ENCODE measurements at places on chromosomes 2 and 18.

DNA sequence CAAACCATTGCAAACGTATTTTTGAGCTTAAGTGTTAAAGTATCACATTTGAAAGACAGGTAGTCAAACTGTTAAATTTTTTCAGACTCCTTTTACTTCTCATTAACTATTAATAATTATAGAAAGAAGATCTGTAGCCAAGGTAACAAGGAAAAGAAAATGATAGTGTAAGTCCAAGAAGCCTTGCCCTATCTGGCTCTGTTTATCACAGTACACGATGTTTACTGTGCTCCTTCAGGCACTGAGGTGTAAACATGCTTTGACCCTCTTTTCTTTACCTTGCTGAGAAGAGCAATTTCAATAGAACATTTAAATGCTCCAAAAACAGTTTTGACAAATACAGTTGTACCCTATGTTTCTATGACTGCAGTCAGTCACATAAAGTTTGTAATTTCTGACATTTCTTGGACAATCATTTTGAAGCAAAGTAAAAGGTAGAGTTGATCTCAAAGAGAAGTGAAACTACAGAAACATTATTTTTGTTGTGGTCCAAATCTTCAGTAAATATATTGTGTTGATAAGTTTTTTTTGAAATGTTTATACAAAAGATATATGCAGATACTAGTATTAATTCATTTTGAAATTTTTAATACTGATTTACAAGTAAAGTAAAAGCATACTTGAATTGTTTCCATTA lies 152.6 kb upstream of the KYNU start:
- DNase-seq = no peak

DNA sequence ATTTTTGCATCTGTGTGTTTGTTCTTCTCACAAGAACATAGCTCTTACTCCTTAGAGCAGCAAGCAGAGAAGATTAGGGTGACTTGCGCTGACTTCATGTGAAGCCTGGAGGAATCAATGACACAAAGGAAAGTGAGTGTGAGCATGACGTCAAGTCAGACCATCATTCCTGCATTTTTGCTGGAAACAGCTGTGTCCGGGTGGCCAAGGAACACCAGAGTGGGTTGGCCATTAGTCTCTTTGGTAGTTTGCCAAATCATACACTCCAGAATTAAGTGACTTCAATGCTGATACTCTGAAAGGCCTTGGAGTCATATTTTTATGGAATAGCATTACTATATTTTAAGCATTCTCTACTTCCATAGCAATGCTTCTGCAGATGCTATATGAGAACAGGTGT lies 597.2 kb downstream of the DCDC2C start:
- no peak for DNase-seq

DNA sequence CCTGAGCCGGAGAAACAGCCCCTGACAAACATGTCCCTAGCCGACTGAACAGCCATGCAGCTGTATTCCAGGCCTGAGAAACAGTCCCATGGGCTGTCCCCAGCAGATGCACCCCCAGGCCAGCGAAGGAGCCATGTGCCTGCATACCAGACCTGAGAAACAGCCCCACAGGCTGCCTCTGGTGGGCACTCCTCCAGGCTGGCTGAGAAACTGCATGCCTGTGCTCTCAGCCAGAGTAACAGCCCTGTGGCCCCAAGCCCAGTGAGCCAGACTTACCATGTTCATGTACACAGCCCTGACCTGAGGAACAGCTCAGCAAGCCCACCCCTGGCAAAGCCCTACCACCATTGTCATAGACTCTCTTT lies 24.8 kb downstream of the BOLL start:
- DNase-seq = no peak

GRCh38 chr2:149421791-149422190 lies 91.4 kb downstream of the LYPD6 start:
- no peak for DNase-seq

GRCh38 chr2:55419233-55419678 lies 400 bp downstream of the CCDC88A start:
- DNase-seq = peak; percentile 23

- DNase-seq = no peak
These were observed 654.3 kb downstream of the METTL4 start for GRCh38 chr18:1916869-1917523.

- DNase-seq = no peak
These were observed 125.0 kb downstream of the CACNB4 start for GRCh38 chr2:151973901-151974199.

DNA sequence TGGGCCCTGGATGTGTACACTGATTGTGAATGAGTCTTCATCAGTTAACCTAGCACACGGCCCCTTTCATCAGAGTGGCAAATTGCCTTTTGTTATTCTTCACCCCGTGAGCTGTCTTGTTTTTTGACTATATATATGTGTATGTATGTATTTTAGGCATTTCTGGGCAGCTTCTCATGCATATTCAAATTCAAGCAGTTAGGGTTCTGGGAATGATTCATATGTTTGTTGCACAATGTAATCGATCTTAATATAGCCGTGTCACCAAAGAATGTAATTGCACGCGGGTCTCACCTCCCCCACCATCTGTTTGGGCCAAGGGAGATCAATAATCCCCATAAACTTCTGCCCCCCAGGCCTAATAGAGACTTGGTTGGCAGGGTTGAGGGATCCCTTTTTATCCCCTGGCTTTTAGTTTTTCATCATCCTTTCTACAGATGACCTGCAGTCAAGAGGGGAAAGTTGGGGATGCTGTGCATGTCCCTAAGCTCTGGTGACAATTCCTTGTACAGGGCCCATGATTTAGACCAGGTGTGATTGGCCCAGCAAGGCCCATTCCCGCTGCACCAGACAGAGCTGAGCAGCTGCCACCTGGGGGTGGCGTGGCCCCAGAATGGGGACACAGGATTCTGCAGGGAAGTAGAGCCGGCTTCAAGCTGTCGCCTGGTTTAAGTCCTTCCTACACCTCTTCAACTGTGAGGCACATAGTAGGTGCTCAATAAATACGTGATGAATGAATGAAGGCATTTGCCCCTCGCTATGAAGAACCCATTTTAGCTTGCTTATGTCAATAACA lies 19.2 kb downstream of the KCNF1 start:
- no peak for DNase-seq

GRCh38 chr18:45801416-45802004 lies 24.0 kb upstream of the SIGLEC15 start:
- DNase-seq = no peak

DNA sequence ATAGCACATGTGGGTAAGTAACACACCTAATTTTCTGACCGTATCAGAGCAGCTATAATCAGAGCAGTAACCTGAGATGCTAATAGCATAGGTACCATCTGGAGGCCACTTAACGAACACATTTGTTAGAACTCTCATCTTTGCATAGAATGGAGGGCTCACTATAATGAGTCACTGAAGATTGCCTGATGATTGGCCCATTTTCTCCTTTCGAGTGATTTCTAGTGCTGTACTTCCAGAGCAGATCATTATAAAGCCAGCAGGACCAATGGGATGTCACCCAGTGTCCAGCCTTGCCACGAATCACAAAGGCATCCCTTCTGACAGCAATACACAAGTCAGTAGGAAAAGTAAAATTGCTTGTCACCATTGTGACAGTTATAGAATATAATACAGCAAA lies 81.7 kb upstream of the REV1 start:
- no peak for DNase-seq

DNA sequence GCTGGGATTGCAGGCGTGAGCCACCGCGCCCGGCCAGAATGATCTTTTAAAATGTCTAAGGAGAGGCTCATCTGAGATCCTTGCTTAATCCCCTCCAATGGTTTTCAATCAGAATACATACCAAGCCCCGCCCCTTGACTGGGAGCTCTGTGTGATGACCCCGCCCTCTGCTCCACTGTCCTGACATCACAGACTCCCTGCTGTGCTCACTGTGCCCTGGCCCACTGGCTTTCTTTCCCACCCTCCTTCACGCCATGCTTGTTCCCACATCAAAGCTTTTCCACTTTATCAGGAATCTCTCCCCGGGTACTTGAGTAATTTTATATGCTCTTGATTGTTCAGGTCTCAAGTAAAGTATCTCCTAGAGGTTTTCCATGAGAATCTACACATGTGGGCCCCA lies 762.3 kb upstream of the ID2 start:
- no peak for DNase-seq

DNA sequence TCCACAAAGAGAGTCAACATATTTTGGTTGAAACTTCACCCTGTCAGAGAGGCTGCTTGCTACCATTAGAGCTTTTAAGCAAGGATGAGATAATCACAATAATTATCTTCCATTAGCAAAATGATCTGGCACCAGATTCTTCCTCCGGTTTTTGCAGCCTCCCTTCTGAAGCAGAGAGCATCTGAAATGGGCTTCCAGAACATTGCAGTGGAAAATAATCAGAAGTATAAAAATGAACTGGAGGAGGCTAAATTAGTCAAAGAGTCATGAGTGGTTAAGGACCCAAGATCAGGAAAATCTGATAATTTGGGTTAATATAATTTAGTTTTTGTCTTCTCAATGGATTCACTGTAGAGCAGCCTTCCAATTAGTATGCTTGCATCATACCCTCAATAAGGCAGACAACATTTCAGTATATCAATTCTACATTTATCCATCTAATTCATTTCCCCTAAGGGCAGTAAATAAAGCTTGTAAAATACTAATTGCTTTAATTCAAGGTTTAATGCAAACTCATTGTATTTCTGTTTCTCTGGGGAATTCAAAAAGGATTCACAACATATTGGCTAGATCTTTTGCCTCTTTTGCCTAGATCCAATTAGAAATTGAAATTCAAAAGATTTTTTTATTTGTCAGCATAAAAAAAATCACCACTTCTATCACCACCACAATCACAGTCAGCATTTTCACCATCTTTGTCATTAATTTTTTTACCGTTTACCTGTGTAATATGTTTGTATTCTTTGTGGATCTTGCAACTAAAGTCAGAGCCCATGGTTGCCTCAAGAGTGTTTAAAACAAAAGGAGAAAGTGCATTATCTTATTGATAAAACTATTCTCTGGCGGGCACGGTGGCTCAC lies 537.2 kb upstream of the DCC start:
- DNase-seq = no peak

DNA sequence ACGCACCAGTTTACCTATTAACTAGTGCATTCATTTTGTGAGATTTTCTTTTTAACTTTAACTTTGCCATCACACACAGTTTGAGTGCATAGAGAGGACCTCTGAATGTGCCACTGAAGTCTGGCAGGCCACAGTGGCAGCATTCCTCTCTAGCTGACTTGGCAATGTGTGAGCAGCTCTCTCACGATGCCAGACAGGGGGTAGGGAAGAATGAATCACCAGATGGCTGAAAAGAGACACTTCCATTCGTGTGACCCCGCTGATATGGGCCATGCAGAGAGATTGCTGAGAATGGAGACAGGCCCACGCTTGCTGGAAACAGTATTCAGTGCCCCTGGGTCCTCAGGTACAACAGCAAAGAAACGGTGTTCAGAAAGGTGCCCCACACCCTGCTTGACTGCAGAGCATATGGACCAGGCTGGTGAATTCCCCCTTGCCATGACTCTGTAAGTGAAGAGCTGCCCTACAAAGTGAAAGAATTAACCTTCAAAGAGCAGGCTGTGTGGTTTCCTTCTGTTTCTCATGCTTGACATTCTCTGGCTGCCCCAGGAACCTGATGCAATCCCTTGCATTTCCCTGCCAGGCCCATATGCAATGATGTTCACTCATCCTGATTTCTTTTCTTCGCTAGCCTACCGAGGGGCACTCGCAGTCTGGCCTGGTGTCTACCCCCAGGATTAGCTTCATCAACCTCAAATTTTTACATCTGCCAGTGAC lies 236.1 kb downstream of the CDH20 start:
- DNase-seq = no peak

GRCh38 chr2:2763351-2764000 lies 432.4 kb upstream of the MYT1L start:
- DNase-seq = no peak

DNA sequence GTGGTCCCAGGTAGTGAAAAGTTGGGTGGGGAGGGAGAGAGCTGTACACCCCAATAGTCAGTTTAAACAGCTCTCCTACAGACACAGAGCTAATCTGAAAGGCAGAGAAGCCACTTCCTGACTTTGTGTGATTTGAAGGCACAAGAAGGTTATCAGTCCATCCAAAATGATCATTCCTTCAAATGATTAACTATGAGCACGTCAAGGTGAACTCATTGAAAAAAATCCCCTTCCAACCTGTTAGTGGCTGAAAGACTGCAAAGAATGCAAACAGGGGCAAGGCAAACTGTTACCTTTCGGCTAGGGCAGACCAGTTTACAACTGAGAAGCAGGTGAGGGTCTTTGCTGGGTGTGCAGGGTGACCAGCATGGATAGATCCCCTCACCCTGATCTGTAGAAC lies 22.8 kb upstream of the APCDD1 start:
- DNase-seq = no peak

- DNase-seq = peak; percentile 66
These were observed 752 bp downstream of the MGAT4A start for GRCh38 chr2:98730053-98730706.

DNA sequence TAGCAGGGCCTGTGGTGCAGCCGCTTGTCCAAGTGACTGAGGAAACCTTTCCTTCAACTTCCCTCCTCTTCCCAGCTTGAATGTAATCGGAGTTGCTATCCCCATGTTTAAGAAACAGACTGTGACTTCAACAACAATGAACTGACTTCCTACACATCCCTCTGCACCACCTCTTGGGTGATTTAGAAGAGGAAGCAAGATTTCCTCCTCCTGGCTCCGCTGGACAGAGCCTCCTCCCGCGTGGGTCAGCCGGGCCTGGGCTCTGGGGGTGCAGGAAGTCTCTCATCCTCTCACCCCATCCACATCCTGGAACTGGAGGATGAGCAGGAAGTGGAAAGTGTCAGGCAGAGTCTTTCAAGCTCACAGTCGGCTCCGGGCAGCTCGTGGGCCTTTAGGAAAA lies 84.3 kb downstream of the GATA6 start:
- DNase-seq = no peak

DNA sequence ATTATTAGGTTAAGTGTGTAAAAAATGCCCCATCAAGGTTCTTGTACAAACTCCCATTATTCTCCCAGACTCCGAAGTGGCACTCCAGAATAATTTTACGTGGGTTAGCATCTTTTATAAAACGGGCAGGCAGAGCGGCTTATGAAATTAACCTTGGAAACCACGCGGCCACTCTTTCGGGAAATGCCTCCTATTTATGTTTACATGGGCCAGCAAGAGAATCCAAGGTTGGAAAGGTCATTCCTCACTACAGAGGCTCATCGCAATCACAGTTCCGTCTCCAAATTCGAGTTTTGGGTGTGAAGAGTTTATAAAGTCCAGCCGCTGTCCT lies 1.2 kb upstream of the IMPA2 start:
- no peak for DNase-seq

- no peak for DNase-seq
These were observed 55.9 kb downstream of the ACVR1C start for GRCh38 chr2:157572725-157573124.

DNA sequence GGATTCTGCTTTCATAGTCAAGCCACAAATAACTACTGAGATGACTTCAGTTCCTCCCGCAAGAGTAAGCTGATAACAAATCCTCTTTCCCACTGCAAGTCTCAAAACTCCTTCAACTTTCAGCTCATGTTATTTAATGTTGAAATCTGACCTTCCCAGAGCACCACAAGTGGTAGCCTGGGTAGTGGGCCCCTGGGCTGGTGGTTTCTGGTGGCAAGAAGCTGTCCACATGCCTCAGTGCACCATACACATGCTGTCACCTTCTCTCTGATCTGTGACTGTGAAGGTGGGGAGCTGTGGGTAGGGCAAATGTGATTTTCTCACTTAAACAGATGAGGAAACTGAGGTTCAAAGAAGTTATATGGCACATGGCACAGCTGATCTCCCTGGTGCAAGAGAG lies 246.1 kb upstream of the EPAS1 start:
- no peak for DNase-seq
